NT2/D1 (cell line): ENCODE measurements at places on chromosomes 6 and 20.

DNA sequence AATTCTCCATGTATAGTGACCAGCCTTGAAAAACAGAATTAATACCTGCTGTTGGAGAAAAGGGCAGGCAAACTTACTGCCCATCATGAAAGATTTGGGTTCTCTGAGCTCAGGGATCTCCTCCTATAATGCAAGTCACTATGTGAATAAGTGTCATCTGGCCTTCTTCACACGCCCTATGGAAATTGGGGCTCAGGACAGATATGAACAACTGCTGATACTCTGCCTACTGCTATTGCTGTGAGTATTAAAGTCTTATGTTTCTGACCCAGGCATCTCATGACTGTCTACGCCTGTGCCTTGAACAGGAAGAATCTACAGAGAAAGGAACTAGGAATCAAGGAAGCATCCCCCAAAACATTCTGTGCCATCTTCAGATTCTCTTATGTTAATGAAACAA lies 226.1 kb downstream of the SOD2 start:
- DNase-seq = no peak

DNA sequence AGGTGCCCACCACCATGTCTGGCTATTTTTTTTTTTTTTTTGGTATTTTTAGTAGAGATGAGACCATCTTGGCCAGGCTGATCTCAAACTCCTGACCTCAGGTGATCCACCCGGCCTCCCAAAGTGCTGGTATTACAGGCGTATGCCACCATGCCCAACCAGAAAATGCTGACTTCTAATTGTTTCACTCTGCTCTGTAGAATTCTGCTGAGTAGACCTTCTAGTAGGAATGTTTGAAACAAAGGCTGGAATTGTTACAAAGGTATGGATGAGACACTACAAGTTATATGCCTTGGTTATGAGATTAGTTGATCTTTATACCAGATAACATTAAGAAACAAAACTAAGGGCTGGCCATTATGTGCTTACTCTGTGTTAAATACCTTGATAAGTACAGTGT lies 44.8 kb downstream of the MEP1A start:
- no peak for DNase-seq

DNA sequence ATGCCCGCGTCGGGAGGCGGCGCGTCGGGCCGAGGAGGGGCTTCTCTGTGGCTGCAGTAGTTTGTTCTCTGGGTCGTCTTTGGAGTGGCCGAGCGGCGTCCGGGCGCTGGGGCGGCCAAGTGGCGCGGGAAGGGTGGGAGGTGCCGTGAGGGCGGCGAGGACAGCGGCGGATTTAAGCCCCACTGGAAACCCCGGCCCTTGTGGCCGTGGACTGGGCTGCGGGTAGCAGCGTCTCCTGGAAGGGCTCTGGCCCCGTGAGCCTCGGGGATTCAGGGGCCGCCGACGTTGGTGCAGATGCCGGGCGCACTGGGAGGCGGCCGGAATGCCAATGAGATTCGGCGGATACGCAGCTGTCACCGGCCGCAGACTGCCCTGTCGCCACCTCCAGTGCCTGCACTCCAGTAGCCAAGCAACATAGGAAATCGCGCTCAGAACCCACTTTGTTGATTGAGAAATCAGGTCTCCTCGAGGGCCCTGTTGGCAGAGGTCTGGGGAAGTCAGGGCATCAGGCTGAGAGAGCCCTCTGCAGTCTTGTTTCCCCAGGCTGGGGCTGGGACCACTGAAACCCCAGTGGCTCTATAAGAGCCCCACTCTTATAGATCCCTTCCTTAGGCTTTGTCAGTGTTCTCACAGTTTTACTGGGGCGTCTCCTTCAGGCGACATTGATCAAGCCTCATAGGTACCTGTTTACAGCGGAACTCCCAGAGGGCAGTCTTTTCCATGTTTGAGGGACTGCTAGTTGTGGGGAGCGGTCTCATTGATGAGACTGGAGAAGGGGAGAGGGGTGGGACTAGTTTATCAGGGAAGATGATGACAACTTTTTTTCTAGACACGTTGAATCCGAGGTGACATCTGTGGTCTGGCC lies 642 bp downstream of the GZF1 start:
- DNase-seq = no peak

GRCh38 chr6:22717915-22718314 lies 148.5 kb downstream of the HDGFL1 start:
- no peak for DNase-seq

DNA sequence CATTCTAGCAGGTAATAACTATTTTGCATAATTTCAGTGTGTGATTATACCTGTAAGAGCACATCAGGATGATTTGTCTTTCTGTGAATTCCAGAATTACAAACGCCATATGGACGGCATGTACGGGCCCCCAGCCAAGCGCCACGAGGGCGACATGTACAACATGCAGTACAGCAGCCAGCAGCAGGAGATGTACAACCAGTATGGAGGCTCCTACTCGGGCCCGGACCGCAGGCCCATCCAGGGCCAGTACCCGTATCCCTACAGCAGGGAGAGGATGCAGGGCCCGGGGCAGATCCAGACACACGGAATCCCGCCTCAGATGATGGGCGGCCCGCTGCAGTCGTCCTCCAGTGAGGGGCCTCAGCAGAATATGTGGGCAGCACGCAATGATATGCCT lies 122.7 kb downstream of the TMEM242 start:
- no peak for DNase-seq

- peak; percentile 20 for DNase-seq
Measured at GRCh38 chr6:71886184-71887005, at the start of gene RIMS1. RIMS1 (plus strand) TSS chr6:71886550; CDS start chr6:71887024, 474 bp downstream.

DNA sequence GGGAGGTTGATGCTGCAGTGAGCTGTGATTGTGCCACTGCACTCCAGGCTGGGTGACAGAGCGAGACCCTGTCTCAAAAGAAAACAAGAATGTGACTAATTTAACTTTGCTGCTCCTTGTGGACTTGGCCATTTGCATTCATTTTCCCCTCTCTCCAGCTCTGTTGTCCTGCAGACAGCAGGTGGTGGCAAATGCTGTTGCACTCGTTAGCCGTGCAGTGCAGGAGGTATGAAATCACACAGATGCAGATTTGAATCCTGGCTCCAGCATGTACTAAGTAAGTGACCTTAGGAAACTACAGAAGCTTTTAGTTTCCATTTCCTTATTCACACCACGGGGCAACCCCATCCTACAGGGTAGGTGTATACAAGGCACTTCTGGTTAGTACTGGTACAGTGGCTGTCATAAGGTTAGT lies 9.6 kb upstream of the BEND3 start:
- DNase-seq = peak; percentile 76
